ENCODE measurements at places on chromosomes 3 and 15. TPM values are rescaled to one million over a fixed set of nuclear protein-coding genes. Genes with fewer than 3 reads are reported as not detected.

Gene EOMES
- total RNA-seq, result 4.4 TPM

Gene GP9
- total RNA-seq, result not detected

Gene RBP2
- not detected for total RNA-seq

Gene SMCO1
- total RNA-seq, result not detected

Gene ISLR2
- total RNA-seq, result not detected

Gene CLEC3B
- total RNA-seq, result not detected

Gene KCNAB1
- total RNA-seq, result not detected

DNA sequence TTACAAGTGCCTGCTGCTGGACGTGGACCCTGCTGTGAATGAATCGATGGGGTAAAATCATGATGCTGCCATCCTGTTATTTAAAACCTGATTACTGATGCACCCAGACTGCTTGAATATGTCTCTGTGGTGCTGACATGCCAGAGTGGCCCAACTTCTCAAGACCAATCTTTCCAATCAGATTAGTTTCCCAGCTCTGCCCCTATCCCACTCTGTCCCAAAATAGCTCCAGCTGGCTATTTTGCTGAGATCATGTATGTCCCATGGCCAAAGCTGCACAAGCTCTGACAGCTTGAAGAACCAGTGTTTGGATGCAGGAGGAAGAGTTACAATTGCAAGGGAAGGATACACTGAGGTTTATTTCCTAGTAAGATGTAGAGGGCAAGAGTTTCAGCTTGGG, 153.6 kb downstream of the TMEM108 start:
- no peak for DNase-seq
- H3K4me3 ChIP-seq, result no peak overlapping the region
- H3K4me1 ChIP-seq, result no peaks in the 10 kb centered on the region
- no peaks in the 10 kb centered on the region for H3K36me3 ChIP-seq
- no peak overlapping the region for H3K27ac ChIP-seq

- peaks cover 16% of the 10 kb centered on the region for H3K27me3 ChIP-seq
- H3K36me3 ChIP-seq, result no peaks in the 10 kb centered on the region
- H3K4me3 ChIP-seq, result no peak overlapping the region
- no peak overlapping the region for H3K27ac ChIP-seq
- H3K4me1 ChIP-seq, result no peaks in the 10 kb centered on the region
- DNase-seq, result no peak
These were observed 1.3 kb upstream of the ARL14 start for GRCh38 chr3:160675566-160676124.

GRCh38 chr3:121488628-121489027, 57.2 kb downstream of the POLQ start:
- no peak overlapping the region for H3K4me3 ChIP-seq
- H3K4me1 ChIP-seq, result no peaks in the 10 kb centered on the region
- H3K27me3 ChIP-seq, result no peaks in the 10 kb centered on the region
- peaks cover 44% of the 10 kb centered on the region for H3K36me3 ChIP-seq
- no peak for DNase-seq

DNA sequence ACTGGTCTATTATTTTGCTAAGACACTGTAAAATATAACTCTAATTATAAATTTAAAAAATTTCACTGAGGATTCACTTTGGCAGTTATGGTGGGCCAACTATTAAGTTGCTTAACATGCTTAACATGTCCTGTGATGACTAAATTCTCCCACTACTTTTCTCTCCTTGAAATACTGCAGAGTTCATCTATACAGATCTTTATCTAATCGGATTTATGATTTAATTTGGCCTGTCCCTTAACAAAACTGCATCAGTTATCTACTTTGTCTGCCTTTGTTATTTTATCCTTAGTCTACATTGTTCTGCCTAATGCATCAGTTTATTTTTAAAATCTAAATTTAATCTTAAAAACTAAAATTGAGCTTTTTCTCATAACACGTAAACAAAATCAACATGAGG, 26.4 kb downstream of the CD96 start:
- H3K4me3 ChIP-seq, result no peak overlapping the region
- H3K36me3 ChIP-seq, result peaks cover 61% of the 10 kb centered on the region
- H3K27ac ChIP-seq, result no peak overlapping the region
- no peaks in the 10 kb centered on the region for H3K27me3 ChIP-seq
- no peak for DNase-seq
- H3K4me1 ChIP-seq, result peaks cover 89% of the 10 kb centered on the region

Measured in activated CD8-positive, alpha-beta T cell treated with anti-CD3 and anti-CD28 coated beads for 36 hours (primary cell).